ENCODE measurements at places on chromosomes 1 and 21.

GRCh38 chr1:109025694-109026093 is 16.2 kb downstream of the WDR47 start:
- no peak for DNase-seq

DNA sequence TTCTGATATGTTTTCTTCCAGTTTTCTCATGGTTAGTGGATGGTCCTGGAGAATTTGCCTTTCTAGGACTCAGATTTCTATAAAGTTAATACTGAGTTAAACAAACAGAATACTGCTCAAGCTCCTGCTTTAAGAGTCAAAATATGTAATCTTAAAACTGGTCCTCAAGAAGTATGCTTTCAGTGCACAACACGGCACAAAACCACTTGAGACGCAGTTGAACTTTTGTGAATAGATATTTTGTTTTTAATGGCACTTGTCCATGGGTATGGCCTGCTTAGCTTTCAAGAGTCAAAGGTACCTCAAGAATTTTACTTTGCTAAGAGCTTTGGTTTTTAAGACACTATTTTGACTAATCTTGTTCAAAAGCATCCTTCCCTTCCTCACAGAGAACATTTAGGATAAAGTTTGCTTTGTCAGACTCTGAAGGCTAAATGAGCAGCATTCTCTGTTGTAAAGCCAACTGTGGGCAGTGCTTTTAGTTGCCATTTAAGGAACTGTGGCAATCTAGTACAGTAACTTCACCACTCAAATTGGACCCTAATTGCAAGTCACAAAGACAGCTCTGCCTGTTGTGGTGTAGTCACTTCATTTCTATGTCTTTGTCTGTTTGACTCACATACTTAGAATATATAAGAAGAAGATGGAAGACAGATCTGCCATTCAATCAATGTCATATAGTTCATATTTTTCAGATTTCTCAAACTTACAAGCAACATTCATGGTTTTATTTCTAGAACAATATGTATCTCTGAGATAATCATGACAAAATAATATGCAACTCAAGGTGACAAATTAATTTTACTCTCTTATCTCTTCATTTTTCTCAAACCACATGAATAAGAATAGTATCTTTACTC is 28.8 kb downstream of the SAMD13 start:
- DNase-seq = no peak

- DNase-seq = no peak
Measured at GRCh38 chr1:248231117-248231516, at the start of gene OR2M4. TSS of gene OR2M4 (plus strand) at chr1:248231417. CDS start at chr1:248238929, 7,512 bp downstream.

- no peak for DNase-seq
Measured at GRCh38 chr1:14140831-14141401, 440.9 kb downstream of the PRDM2 start.

- DNase-seq = peak; percentile 6
Measured at GRCh38 chr1:220371324-220371723, 99.1 kb upstream of the RAB3GAP2 start.

DNA sequence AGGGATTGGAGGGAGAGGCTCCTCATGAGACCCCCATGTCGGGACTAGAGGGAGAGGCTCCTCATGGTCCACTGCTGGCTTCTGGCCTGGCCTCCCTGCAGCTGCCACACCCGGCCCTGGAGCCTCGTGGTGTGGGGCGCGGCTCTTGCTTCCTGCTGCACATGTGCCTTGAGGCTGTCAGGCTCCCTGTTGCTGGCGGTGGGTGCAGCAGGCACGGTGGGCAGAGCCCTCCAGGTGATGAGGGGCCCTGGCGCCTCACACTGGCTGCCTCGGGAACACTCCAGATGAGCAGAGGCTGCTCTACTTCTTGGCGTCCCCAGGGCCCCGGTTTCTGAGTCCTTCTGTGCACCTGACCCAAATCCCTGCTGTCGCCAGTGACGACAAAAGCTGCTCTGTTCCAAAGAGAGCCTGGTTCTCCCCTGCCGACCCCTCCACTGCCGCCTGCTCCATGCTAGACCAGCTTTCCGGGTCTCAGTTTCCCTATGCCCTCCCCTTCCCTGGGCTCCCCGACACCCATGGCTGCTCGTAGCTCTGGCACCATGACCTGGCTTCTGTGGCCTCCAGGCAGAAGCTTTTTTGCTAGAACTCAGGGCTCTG is 9.7 kb upstream of the ATAD3B start:
- DNase-seq = no peak

- no peak for DNase-seq
Measured at GRCh38 chr1:1684031-1684681, 8.4 kb downstream of the SLC35E2B start.

GRCh38 chr1:90714521-90714951 is 2.6 kb downstream of the BARHL2 start:
- DNase-seq = no peak

DNA sequence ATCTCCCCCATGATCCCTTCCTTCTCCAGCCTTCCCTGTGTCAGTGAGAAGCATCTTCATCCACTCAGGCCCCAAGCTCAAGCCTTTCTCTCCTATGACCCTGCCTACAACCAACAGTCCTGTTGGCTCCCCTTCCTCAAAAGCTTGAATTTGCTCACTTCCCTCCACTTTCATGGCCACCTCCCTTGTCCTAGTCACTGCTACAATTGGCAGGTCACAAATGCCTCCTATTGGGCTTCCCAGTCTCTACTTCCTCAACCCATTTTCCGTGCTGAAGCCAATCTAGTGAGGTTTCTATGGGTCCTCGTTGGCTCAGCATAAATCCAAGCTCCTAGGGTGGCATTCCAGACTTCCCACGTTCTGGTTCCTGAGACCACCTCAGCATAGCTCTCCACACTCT is 40.2 kb upstream of the SLC6A9 start:
- DNase-seq = no peak

DNA sequence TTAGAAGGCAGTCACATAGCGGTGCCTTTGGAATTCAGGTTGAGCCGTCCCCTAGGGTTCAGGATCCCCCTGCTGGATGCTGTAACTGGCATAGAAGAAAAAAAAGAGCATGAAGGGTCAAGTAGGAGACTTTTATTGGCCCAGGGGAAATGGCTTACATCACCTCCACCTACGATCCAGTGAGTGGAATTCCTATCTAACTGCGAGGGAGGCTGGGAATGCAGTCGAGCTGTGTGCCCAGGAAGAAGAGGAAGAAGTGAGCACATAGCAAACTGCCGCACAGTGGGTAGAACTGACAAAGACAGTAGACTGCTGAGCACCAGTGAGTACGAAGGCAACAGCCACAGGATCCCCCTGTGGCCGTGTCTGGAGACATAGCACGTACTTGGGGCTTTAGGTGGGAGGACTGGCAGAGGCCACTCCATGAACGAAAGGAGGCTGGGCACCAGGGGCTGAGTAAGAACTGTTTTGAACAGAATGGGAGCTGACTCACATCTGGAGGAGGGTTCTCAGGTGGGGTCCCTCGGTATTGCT is 79.2 kb downstream of the RNF220 start:
- no peak for DNase-seq

GRCh38 chr1:34747638-34747941 is 7.3 kb upstream of the GJB5 start:
- DNase-seq = no peak

DNA sequence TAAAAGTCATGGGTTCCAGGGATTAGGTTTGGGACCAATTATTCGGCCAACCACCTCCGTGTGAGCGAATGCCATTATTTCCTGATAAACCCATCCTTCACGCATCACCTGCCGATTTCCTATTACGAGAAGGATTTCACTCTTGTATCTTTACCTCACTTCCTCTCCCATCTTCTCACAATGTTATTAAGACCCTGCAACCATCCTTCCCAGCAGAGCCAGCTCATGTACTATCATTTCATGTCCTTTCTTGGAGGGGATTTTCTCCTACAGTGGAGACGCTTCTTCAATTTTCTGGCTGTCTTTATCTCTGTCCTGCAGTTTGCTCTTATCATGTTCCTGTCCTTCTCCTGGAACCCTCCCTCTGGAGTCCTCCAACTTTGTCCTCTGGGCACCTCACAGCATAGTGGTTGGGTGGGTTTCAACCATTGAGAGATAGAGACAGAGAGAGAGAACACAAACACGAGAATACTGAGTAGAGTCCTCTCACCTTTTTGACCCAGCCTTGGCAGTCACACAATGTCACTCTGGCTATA is 192.2 kb downstream of the DYRK1A start:
- DNase-seq = no peak

DNA sequence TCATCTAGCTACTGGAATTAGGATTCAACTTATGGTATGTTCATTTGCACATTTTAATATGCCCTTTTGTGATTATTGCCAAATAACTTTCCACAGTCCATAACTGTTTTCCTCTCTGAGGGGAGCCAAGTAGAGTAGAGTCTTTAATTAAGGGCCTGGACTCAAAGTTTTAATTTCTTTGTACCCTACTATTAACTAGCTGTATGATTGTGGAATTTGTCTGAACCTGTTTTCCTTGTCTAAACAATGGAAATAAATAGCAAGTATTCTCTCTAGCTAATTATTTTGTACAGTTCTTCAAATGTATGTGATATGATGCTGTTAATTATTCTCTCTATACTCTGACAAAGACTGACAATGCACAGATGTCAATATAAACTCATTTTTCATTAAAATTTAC is 24.0 kb upstream of the SLC30A10 start:
- no peak for DNase-seq

- no peak for DNase-seq
Measured at GRCh38 chr1:27689423-27690173, 17.6 kb upstream of the IFI6 start.

- DNase-seq = peak; percentile 25
Measured at GRCh38 chr1:186272486-186272885, 102.6 kb downstream of the TPR start.

DNA sequence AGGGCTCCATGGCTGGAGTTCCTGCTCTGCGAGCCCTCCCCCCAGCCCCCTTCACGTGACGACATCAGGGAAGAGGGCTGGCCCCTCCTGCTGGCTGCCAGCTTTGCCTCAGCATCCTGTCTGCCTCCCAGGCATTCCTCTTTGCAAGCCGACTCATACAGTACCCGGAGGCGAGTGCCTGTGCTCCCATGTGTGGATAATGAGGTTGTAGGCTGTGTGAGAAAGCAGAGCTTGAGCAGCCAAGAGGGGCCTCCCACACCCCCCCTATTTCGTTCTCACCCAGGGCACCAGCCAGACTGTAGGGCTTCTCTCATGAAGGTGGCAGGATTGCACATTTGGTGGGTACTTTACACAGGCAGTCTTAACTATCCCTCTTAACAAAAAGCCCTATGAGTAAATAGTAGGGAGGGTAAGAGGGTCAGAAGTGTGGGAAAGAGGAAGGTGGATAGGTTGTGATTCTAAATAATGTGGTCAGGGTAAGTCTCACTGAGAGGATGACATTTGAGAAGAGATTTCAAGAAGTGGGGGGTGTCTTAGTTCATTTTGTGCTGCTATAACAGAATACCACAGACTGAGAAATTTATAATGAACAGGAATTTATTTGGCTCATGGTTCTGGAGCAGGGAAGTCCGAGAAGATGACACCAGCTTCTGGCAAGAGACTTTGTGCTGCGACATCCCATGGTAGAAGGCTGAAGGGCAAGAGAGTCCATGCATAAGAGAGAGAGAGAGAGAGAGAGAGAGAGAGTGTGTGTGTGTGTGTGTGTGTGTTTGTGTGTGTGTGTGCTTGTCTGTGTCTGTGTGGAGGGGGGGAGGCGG is 113.5 kb downstream of the OMA1 start:
- DNase-seq = no peak

- DNase-seq = no peak
Measured at GRCh38 chr1:232597721-232598120, 32.2 kb downstream of the SIPA1L2 start.

DNA sequence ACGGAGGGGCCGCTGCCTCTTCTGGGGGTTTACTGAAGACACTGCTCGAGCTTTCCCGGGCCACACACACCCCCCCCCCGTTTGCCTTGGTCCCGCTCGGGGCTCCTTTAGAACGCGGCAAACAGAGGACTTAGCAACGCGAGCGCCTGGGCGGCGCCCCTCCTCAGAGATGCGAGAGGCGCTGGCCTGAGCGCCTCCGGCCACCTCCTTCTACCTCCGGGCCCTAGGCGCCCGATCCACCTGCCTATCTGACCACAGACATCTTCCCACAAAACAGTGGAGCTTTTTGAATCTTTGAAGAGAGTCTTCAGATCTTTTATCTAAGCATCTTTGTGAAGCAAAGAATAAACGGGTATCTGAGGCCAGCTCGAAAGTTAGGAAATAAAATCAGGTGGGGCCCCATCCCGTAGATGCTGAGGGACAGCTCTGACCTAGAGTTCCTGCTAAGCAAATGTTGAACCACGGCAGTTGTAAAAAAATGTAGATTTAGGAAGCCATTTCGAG is 436 bp upstream of the TTLL7 start:
- no peak for DNase-seq

- no peak for DNase-seq
Measured at GRCh38 chr1:172935062-172935592, 115.6 kb downstream of the TNFSF18 start.

GRCh38 chr1:17265162-17265561 is 16.3 kb downstream of the PADI3 start:
- no peak for DNase-seq

GRCh38 chr1:154351363-154352068 is 26.2 kb downstream of the ATP8B2 start:
- no peak for DNase-seq

- DNase-seq = no peak
Measured at GRCh38 chr1:99557546-99558202, 88.2 kb upstream of the PALMD start.

GRCh38 chr1:82499022-82499421 is 698.3 kb downstream of the ADGRL2 start:
- no peak for DNase-seq

DNA sequence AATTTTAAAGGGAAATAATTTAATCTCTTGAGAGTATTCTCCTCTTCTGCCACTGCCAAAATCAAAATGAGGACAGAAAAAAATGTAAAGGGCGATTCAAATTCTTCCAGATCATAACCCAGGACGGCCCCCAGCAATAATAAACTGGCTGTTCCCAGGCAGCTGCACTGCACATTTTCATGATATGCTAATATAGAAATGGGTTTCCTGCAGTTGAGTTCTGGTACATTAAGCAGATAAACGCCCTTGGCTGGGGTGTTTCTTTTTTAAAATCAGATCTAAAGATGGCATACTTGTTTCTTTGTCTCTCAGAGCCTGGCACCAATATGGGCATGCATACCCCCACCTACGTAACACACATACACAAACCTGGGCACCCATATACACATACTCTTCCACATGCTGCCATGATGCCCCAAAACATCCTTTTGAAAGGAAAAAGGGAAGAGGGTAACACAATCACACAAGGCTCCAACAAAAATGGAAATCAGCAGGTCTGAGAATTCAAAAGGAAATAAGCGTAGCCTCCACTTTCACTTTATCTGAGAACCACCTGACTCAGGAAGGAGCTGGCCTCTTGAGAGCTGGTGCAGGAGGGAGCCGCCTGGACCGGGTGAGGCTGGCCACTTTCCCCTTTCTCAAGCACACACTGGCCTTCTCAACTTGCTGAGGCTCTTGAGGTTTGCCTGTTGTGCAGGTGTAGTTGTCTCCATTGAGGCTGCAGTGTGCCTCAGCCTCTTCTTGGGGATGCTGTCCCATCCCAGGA is 653.4 kb downstream of the KIF26B start:
- no peak for DNase-seq

GRCh38 chr1:13543451-13544220 is 29.8 kb upstream of the LRRC38 start:
- DNase-seq = no peak

- no peak for DNase-seq
Measured at GRCh38 chr1:89547563-89548116, 23.0 kb downstream of the LRRC8B start.

GRCh38 chr1:207140536-207140935 is 36.5 kb downstream of the C4BPA start:
- DNase-seq = no peak

All from Jurkat, Clone E6-1 (cell line).